ENCODE measurements at places on chromosomes 16 and 17. TPM values are rescaled to one million over a fixed set of nuclear protein-coding genes. Genes with fewer than 3 reads are reported as not detected.

The CACNG3 gene
- not detected for total RNA-seq

The TMEM95 gene
- not detected for total RNA-seq

The TNRC6C gene
- total RNA-seq: 16.0 TPM

The HYDIN gene
- total RNA-seq: not detected

The DPEP3 gene
- not detected for total RNA-seq

The CRISPLD2 gene
- total RNA-seq: 0.65 TPM

The PHB1 gene
- total RNA-seq: 150 TPM

The TMEM204 gene
- total RNA-seq: 67.7 TPM

The SPATA22 gene
- total RNA-seq: not detected

The NFAT5 gene
- total RNA-seq: 12.1 TPM

The ARL2BP gene
- total RNA-seq: 49.5 TPM

The FBXW10 gene
- total RNA-seq: not detected

The CA5A gene
- not detected for total RNA-seq

The TNFRSF13B gene
- total RNA-seq: not detected

The FNDC8 gene
- not detected for total RNA-seq

The SECTM1 gene
- 2.2 TPM for total RNA-seq

The ANKS4B gene
- total RNA-seq: not detected

The OTOA gene
- total RNA-seq: 0.06 TPM

The XAF1 gene
- 21.0 TPM for total RNA-seq

The HBZ gene
- 0.19 TPM for total RNA-seq

The YPEL2 gene
- 127 TPM for total RNA-seq

The TMC5 gene
- not detected for total RNA-seq

The ACSM2A gene
- total RNA-seq: 0.16 TPM

The PYY gene
- not detected for total RNA-seq

The RNF112 gene
- total RNA-seq: 0.25 TPM

The RNF151 gene
- total RNA-seq: not detected

The APOBR gene
- total RNA-seq: not detected

The CCR7 gene
- 0.16 TPM for total RNA-seq

The NOTUM gene
- total RNA-seq: not detected

The KRT25 gene
- total RNA-seq: not detected

The JPH3 gene
- total RNA-seq: 0.44 TPM

The IKZF3 gene
- not detected for total RNA-seq

The CCL1 gene
- total RNA-seq: not detected

The ATP2A1 gene
- 0.16 TPM for total RNA-seq

The KRTAP9-4 gene
- not detected for total RNA-seq

The CSH1 gene
- total RNA-seq: not detected

The NLRC3 gene
- total RNA-seq: 0.97 TPM

The OR4D1 gene
- total RNA-seq: not detected

The CCL8 gene
- 0.16 TPM for total RNA-seq

The ZP2 gene
- total RNA-seq: not detected
